ENCODE measurements at places on chromosomes 6 and 20.

- no peak for DNase-seq
Measured at GRCh38 chr6:53246924-53247323, 98.3 kb upstream of the GCM1 start.

DNA sequence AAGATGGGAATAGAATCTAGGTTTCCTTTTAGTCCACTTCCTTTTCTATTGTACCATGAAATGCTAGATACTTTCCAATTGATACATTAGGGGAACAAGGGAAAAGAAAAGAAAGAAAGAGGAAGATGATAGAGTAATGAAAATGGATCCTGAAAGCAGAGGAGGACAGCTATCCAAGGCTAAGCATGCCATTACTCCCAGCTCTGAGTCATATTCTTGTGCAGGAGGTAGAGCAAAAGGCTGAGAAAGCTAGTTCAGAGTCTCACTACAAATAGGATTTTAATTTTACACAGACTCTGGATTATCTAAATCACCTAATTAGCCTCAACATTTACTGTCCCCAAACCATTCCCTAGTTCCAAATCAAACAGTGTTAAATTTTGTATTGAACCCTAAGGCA, 23.6 kb downstream of the RWDD2A start:
- DNase-seq: no peak

DNA sequence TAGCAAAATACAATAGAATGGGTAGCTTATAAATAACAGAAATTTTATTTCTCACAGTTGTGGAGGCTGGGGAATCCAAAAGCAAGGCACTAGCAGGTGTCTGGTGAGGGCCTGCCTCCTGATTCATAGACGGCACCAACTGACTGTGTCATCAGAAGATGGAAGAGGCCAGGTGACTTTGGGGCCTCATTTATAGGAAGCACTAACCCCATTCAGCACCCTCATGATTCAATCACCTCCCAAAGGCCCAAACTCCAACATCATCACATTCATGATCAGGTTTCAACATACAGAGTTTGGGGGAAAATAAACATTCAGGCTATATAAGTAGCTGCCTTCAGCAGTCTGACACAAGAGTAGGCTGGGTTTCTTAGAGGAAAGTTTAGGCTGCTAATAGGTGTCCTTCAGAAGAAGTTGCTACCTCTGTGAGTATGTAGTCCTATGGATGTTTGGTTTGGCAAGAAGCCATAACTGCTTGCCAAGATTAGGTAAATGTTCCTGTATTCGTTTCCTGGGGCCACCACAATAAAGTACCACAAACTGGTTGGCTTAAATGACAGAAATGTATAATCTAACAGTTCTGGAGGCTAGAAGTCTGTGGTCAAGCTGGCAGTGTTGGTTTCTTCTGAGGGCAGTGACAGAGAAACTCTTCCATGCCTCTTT, 48.8 kb downstream of the NT5E start:
- DNase-seq: peak; percentile 77

GRCh38 chr6:43444582-43444981, 10.8 kb downstream of the DLK2 start:
- no peak for DNase-seq

- DNase-seq: no peak
Measured at GRCh38 chr6:159035891-159036290, 8.9 kb downstream of the TAGAP start.

DNA sequence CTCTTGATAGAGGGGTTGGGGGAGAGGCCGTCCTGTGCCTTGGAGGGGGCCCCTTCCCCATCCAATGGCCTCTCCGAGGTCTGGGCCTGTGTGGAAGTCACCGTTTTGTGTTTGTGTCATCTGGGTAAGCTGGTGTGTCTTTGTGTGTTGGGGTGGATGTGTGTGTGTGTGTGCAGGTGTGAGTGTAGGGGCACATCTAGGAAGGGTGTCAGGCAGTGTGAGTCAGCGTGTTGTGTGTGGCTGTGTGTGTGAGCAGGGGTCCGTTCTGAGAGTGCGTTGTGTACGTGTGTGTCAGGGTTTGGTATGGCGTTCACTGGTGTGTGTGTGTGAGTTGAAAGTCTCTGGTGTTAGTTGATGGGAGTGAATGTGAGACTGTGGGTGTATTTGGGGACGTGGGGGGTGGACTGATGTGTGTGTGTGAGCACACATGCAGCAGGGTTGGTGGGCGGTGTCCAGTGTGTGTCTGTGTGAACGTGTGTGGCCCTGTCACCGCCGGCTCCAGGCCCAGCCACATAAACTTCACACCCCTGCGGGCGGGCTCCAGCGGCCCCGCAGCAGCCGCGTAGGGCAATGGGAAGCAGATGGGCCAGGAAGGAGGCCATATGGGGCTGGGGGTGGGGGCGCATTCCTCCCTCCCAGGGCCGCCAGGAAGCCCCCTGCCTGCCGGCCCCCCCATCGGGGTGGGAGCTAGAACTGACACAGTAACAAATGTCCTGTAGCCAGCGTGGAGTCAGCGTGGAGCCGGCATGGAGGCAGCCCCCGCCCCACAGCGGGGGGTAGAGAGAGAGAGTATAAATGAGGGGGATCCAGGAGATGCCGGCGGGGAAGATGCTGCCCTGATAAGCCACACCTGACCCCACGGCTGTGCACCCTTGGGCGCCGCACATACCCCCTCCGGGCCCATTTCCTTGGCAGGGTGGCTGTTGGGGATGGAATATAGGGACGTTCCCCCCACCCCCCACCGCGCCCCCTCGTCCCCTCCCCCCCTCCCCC, 32.1 kb downstream of the SNAI1 start:
- no peak for DNase-seq

DNA sequence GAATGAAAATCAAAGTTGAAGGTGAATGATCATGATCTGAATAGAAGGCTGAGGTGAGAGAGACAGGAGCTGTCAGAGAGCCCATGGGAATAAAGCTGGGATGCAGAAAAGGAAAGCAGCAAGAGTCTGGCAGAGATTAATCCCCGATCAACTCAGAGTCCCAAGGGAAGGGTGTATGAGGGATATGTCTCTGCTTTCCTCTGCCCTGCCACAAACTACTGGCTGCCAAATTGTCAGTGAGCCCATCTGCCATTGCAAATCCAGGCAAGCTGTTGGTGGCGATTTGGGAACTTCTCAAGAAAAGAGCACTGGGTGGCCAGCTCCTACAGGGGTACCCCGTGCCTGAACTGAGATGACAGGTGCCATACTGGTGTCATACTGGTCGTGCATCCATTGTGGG, 705.5 kb upstream of the MAN1A1 start:
- DNase-seq: no peak

DNA sequence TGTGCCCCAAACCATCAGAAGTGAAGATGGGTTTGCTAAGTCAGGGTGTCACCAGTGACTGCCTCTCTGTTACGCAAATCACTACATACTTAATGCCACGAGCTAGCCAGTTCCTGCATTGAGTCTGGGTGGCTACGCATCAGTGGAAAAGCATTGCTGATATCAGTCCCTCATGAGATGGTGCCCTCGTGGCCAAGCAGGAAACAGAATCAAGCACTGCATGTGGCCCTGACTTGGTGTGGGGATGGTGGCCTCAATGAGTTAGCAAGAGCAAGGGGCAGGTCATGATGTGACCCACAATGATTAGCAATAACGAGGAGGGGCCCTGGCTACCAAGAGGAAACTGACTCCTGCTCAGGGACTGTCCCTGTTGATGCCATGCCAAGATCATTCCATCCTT, 51.6 kb upstream of the FNDC1 start:
- DNase-seq: no peak

DNA sequence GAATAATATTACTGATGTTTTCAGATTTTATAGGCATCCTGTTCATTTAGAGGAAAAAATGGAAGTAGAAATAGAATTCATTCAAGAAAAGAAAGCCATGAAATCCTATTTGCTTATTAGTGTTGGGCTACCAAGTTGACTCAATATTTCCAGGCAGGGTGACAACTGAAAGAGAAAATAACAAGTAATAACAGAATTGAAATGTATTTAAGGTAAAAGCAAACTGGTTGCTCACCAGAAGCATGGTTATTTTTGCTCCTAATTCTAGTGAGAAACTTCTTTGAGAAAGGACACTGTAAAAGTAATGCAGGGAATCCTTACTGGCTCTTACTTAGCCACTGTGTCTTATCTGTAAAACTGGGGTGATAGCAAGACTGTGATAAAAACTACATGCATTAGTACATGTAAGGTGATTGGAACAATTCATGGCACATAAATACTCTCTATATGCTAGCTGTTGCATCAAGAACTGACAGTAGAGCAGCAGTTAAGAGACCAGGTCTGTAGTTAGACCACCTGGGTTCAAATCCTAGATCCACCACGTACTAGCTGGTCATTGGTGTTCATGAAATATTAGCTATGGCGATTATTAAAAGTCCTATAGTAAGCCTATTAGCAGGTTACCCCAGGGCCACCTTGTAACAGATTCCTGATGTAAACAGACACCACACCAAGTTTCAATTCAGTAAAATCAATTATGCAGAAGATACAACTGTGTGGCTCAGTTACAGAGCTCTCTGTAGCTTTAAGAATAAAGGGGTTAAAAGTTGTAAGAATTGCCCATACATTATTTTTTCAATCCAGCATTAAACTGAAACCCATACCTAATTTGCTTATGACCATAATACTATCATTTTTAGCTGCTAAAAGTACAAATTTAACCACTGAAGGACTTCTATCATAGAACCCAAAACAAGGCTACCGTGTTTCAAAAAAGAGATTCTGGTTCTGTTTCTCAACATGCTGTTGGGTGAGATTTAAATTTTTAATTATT, 159.2 kb upstream of the COL21A1 start:
- DNase-seq: no peak

- no peak for DNase-seq
Measured at GRCh38 chr6:90578894-90579549, 7.8 kb downstream of the MAP3K7 start.

DNA sequence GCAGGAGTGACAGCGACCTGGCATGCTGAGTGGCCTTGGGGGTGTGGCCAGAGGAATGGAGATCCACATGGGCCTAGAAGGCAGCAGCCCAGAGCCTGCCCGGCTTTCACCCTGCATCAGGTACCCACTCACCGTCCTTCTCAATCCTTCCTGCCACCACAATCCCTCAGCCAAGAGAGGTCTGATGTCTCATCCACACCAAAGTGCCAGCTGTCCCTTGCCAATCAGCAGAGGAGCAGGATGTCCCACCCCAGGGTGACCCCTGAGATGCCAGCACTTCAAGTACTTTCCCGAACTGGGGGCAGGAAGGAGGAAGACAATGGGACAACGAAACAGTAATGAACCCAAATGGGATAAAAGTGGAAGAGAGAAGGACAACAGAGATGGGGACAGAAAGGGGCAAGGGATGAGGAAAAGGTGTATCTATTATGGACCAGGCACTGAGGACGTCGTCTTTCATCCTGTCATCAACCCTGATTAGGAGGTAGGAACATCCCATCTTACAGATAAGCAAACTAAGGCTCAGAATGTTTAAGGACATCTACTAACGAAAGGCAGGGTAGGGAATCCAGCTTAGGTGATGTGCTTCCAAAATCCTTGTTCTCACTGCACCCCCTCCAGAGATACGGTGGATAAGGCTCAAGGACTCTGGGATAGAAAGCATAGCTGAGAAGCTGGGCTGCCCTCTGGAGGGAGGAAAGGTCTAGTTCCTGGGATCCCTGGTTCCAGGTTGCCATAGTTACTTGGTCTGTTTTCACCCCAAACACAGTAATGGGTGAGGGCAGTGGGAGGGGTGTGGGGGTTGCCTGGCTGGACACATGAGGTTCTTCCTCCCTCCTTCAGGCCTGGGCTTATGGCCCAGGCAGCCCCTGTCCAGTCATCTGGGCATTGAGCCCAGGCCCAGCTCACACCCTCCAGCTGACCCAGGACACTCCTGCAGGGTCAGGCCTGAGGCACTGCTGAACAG, 4.5 kb upstream of the TNXB start:
- no peak for DNase-seq

DNA sequence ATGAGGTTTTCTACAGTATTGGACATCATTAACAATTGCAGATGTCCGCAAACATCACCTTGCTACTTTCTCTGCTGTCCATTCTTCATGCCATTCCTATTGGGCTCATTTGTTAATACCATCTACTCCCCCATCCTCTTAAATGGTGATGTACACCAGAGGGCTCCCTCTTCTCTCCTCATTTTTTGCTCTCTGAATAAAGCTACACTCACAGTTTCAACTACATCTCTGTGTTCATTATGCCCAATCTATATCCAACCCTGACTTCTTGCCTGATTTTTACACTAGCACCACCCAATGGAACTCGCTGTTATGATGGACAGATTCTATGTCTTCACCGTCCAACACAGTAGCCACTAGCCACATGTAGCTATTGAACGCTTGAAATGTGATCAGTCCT, 288.1 kb upstream of the ID4 start:
- DNase-seq: no peak

DNA sequence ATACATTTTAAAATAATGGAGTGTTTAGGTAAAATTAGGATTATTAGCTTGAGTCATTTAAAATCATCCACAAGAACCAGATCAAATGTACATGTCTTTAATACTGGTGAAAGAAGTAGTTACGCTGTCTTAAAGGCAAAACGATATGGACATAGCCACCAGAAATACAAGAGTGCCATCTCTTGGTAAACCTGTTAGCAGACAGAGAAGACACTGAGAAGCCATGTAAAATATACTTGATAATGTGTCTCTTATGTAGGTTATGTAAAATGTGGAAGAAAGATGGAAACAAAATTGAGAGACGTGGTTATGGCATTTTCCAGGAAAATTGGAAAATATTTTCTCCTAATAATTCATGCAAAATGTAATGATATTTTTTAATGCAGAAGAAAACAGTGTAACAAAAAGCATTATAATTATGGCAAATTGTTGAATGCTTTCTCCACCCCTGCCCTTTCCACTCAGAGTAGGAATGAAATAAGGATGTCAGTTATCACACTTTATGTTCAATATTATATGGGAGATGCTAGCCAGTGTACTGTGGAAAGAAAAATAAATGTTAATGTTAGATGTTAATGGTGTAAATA, 12.2 kb upstream of the SLC17A2 start:
- peak; percentile 48 for DNase-seq

- DNase-seq: no peak
Measured at GRCh38 chr6:41638002-41638934, at the start of gene MDFI. Gene MDFI, plus strand, starts transcription at chr6:41638468. Its CDS starts 282 bp downstream, at chr6:41638750.

GRCh38 chr6:15399641-15400470, 154.0 kb downstream of the JARID2 start:
- no peak for DNase-seq

- no peak for DNase-seq
Measured at GRCh38 chr6:35933844-35934243, 12.9 kb upstream of the SRPK1 start.

DNA sequence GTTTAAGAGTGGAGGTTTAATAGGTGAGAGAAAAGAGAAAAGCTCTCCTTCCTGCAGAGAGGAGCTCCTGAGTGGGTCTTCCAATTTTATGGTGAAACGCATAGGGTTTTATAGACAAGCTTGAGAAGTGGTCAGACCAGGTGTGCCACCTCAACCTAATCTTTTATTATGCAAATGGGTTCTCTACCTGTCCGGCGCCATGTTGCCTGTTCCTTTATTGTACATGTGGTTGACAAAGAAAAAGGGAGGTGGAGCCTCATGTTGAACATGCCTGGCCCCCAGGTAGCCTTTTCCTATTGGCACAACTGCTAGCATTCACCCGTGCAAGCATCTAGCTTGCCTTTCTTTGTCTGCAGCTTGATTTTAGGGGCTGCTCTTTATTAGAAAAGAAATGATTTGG, 115.9 kb upstream of the F13A1 start:
- peak; percentile 0 for DNase-seq

- peak; percentile 32 for DNase-seq
Measured at GRCh38 chr20:2713285-2713684, 20.7 kb downstream of the EBF4 start.

GRCh38 chr6:142800240-142800639, 144.7 kb downstream of the HIVEP2 start:
- no peak for DNase-seq
